ENCODE measurements at places on chromosomes 13 and 19.

GRCh38 chr13:20438801-20439200 is 86.9 kb downstream of the CRYL1 start:
- no peak for DNase-seq

DNA sequence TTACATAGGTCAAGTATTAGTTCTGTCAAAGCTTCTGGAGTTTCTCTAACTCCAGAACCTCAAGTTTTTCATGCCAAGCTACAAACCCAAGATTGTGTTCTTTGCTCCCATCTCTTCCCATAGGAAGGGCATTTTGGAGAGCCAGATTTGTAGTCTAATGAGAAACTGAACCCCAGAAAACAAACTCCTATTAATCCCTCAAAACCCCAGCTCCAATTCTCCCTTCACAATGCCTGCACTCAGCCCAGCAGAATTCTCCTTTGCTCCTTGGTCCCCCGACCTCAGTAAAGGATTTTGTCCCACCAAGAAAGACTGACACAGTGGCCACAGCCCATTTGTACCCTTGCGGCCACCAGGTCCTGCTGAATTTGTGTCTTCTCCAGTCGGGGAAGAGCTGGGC is 8.4 kb downstream of the USHBP1 start:
- no peak for DNase-seq

- DNase-seq, result no peak
Measured at GRCh38 chr13:33353210-33353609, 67.7 kb upstream of the STARD13 start.

DNA sequence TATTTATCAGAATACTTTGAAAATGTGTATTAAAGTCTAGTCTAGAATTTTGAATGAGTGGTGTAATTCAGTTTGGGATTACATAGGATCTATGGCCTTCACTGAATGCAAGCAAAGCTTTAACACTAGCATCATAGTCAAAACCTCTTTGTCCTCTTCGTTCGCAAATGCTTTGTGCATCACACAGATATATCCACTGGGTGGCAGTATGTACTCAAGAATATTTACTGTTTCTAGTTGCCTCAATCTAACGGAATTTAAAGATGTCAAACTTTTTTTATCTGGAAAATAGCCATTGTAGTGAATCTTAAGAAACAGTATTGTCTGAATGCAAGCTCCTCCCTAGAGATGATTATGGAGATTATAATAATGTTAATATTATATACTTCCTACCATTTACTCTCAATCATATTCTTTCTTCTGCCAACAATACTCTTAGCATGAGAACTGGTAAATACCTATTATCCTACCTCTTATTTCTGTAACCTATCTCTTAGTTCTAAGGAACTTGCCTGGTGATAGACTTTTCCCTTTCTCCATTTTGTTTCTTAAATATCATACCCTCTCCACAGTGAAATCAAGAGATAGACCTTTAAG is 25.8 kb downstream of the LACC1 start:
- peak; percentile 47 for DNase-seq

- DNase-seq, result no peak
Measured at GRCh38 chr13:34371645-34372395, 553.9 kb downstream of the RFC3 start.

DNA sequence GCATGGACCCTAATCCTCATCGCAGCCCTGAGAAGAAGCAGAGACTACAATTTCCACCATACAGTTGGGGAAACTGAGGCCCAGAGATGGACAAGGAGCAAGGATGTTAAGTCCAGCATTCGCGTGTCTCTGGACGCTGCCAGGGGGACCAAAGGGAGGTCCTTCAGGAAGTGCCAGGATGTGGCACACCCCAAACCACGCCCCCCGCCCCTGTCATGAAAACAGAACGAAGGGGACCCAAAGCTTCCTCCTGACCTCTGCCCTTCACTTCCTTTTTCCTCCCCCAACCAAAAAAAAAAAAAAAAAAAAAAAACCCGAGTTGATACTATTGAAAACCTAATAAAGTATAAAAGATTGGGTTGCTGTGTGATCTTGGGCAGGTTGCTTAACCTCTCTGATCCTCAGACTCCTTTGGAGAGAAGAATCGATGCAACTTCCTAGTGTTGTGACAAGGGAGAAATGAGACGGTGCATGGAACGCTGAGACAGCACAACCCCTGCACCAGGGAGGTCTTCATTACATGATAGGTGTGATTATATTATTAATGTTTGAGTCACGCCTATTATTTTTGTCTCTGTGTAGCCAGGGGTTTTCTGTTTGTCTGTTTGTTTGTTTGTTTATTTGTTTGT is 2.7 kb upstream of the ZBTB7A start:
- DNase-seq, result no peak

Measured in amniotic stem cell (primary cell).